ENCODE measurements at places on chromosomes 13 and 19.

GRCh38 chr13:77860507-77860981 lies 58.1 kb downstream of the EDNRB start:
- peak; percentile 46 for DNase-seq

GRCh38 chr13:40116008-40116407 lies 460.5 kb downstream of the COG6 start:
- DNase-seq = peak; percentile 70

- peak; percentile 68 for DNase-seq
Measured at GRCh38 chr13:30696278-30697176, 38.8 kb upstream of the ALOX5AP start.

DNA sequence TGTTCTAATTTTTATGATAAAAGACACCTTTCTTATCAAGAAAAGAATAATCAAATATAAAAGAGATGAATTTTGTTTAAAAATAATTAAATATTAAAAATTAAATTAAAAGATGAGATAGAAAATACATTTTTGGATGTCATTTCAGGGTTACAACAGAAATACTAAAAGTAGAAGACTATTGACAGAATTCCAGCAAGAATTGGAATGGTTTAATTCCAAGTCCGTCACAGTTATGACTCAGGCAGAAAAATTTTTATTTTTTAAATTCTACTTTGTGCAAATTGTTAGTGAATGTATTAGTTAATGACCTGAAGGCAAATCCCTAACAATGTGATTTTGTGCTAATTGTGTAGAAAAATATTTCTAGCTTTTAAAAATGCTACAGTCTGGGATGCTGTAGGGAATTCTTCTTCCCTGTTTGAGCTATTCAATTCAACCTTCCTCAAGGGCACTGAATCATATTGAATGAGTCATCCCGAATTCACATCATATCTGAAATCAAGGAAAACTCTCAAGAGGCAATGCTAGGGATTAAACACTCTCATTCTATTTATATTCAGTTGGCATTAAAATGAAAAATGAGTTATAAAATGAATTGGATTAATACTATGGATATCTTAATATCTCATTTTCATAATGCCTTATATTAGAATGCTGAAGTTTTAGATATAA lies 633.5 kb upstream of the ATXN8OS start:
- DNase-seq = no peak

GRCh38 chr19:52991484-52991883 lies 22.2 kb upstream of the ERVV-1 start:
- no peak for DNase-seq

DNA sequence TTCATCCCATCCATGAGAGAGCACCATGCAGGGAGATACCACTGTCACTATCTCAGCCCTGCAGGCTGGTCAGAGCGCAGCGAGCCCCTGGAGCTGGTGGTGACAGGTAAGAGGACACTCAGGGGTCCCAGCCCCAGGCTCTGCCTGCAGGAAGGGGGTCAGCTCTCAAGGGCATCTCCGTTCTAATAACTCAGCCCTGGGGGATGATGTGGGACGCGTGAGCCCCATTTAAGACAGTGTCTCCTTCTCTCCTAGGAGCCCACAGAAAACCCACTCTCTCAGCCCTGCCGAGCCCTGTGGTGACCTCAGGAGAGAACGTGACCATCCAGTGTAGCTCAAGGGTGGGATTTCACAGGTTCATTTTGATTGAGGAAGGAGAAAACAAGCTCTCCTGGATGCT lies 15.5 kb upstream of the KIR3DL3 start:
- no peak for DNase-seq

DNA sequence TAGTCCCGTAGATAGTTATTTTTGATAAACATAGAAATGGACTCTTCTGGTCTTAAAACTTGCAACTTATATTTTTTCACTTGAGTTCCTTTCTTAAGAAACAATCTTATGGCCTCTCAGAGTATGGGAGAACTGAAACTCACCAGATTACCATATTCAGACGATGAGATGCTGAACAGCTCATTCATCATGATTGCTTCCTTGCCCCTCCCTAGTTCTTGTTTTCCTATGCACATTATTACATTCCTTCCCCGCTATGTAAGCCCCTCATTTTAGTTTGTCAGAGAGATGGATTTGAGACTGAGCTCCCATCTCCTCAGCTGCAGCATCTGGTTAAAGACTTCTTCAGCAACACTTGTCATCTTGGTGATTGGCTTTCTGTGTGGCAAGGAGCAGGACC lies 158.5 kb downstream of the SLITRK6 start:
- no peak for DNase-seq

DNA sequence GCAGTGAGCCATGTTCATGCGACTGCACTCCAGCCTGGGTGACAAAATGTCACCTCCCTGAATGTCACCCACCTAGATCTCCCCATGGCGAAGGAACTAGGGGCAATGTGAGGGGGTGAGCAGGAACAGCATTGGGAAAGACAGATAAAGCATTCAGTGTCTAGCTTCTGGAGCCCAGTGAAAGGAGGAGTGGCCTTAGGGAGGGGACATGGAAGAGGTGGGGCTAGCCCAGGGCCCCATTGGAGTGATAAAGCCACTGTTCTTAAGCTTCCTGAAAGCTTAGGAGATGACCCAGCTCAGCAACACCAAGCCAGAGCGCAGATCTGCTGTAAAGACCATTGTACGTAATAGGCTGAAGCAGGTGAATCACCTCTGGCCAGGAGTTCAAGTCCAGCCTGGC lies 13.0 kb upstream of the KCNN1 start:
- peak; percentile 43 for DNase-seq

- DNase-seq = no peak
Measured at GRCh38 chr13:113365971-113366588, 2.1 kb upstream of the GRTP1 start.

DNA sequence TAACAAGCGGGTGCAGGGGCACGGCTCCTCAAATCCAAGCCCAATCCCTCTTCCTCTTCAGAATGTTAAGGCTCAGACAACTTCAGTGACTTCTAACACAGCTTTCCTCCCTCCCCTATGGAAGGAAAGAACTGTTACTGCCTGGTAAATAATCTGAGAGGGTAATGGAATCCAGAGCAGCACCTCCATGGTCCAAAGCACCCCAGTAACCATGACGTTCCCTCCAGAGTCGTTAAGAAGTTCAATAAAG lies 969 bp downstream of the AKT2 start:
- DNase-seq = no peak

Measured in stomach (tissue), 19 donors.